ENCODE measurements at places on chromosomes 12 and 14.
A peak's percentile ranks its signal among the peaks of the same experiment; 100 is the strongest.

DNA sequence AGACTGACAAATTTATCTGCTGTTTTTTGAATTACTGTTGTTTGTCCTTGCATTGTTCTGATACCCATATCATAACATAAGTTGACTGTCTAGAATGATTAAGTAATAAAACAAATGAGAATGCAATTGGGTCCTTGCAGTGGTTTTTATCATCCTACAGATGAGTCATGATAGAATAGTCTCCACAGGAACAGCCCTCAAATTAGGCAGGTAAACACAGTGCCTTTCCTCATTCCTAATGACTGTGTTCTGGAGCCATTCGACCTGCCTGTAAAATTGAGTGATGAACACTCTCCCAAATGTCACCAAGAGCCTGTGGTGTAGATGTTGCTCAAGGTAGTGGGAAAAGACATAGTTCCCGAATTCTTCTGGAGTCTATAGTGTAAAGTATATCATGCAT is 12.3 kb downstream of the NKX2-8 start:
- no peak for DNase-seq

- peak; percentile 81 for DNase-seq
Measured at GRCh38 chr14:77031759-77032490, 3.4 kb upstream of the IRF2BPL start.

DNA sequence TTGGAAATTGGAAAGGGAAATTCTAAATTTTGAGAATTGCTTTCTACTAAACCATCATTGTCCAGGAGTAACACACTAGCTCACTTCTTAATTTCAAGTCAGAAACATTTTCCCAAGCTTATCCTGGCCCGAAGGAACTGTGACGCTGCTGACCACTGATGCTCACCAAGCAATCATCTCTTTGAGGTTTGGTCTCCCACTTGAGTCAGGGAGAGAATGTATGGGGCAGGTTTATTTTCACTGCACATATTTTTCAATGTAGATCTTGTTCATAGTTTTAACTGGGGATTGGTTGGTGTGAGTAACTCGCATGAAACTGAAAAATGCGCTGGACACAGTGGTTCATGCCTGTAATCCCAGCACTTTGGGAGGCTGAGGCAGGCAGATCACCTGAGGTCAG is 12.9 kb upstream of the RNASE10 start:
- peak; percentile 83 for DNase-seq

GRCh38 chr12:92030618-92031017 is 115.0 kb downstream of the BTG1 start:
- peak; percentile 61 for DNase-seq

GRCh38 chr12:2722806-2723205 is 72.0 kb upstream of the FKBP4 start:
- DNase-seq, result no peak

- no peak for DNase-seq
Measured at GRCh38 chr14:61406198-61406597, 84.8 kb downstream of the PRKCH start.

- DNase-seq, result no peak
Measured at GRCh38 chr12:55610598-55610997, 26.1 kb upstream of the OR10P1 start.

DNA sequence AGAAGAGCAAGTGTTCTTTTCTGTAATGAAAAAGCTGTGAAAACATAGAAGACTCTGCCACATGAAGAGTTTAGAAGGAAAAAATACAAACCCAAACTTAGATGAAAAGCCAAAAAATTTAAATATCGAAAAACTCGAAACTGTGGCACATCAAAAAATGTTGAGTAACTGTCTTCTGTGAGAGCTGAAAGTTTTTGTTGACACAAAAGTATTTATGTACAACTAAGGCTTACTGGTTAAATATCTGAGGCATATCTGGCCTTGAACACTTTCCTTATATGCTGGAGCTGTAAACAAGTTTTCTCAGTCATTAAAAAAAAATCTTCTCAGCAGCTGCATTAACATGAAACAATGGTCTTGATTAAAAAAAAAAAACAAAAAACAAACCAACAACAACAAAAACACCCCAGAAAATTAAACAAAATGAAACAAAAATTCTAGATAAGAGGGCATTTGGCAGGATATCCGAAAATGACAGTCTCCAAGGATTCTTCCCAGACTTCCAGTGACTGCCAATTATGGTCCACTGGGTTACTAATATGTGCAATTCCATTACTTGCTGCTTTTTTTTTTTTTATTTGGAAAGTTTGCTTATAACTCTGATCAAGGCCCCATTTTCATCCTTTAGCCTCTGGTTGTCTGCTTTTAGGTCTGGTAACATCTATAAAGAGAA is 84.7 kb upstream of the PAWR start:
- DNase-seq, result no peak

GRCh38 chr12:111775205-111776193 is 8.8 kb downstream of the ALDH2 start:
- peak; percentile 66 for DNase-seq

GRCh38 chr14:75442642-75443041 is 14.8 kb downstream of the JDP2 start:
- DNase-seq, result no peak

GRCh38 chr14:86533834-86534233 is 1003.9 kb downstream of the FLRT2 start:
- no peak for DNase-seq

DNA sequence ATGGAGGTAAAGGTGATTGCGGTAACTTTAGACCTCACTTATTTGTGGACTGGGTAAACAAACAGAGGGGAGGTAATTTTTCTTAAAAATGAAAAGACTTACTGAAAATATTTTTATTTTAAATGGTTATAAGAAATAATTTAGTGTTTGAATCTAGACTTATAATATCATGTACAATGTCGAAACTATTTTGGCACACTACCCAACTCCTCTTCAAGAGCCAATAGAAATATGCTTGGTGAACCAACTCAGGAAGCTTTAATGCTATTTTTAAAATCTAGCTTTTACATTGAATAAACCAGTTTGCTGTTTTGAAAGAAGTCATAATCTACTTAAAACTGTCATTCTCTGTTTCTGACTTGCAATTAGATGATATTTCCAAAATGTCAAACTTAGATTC is 175.8 kb upstream of the NPAS3 start:
- DNase-seq, result peak; percentile 22

DNA sequence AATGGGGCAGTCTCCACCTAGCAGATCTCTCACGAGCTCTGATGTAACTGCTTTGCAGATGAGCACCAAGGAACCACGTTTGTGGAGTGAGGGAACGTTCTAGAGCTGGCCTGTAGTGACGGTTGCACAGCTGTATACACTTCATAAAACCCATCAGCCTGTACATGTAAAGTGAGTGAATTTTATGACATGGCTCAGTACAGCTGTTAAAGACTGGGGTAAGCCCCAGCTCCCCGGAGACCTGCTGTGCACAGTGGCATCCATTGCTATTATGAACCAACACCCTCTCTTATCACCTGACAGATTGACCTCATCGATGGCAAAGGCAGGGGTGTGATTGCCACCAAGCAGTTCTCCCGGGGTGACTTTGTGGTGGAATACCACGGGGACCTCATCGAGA is 20.6 kb downstream of the KMT5A start:
- no peak for DNase-seq

DNA sequence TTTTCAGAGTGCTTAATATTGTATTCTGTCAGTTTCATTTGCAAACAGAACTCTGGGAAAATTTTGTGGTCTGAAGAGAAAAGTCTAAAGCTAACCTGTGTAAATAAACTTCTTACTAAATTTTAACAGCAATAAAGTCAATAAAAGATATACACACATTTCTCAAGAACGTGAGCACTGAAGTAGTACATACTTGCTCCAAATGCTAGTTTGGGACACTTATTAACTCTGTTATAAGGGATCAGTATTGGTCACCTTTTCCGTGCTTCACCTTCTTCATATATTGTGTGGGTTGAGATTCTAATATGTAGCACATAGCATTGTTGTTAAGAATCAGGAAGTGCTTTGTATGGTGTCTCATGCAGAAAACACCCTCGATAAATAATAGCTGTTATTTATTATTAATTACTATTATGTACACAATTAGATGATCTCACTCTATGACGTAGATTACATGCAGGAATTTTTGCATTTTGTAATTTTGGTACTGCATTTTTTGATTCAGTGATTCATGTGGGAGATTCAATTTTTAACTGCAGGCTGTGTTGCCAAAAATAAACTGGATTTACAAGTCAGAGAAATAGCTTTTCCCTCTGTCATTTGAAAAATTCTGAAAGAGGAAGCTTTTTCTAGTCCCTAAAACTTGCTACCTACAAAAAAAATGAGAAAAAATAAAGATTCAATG is 300.9 kb downstream of the ACSS3 start:
- DNase-seq, result no peak

DNA sequence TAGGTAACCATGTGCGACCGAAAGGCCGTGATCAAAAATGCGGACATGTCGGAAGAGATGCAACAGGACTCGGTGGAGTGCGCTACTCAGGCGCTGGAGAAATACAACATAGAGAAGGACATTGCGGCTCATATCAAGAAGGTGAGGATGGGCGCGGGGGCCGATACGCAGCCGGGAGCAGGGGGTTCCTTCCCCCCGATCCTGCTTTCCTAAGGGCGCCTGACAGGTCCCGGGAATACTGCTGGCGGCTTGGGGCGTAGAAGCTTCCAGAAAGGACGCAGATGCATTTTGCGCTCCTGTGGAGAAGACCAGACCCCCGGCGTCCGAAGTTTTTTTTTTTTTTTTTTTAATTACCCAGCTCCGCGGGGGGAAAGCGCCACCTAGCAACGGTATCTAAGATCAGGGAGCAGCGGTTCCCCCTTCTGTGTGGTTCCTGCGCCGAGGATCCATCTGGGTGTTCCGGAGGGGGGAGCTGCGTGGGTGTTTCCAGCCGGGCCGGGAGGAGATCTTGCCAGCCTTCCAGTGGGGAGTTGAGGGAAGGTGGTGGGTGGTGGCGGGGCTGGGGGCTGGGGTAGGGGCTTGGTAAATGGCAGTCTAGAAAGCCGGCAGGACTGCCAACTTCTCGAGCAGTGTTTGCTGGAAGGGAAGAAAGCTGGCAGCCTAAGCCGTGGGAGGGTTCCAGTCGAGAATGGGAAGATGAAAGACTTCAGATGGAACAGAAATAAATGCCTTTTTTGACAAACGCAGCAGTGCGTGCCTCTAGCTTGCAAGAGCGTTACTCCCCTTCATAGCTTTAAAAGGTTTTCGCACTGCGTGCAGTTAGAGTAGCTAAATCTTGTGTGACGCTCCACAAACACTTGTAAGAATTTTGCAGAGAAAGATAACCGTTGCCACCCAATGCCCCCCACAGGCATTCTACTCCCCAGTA is 764 bp downstream of the DYNLL1 start:
- peak; percentile 47 for DNase-seq

- DNase-seq, result no peak
Measured at GRCh38 chr12:56898938-56899337, 35.3 kb downstream of the SDR9C7 start.
